SK-N-MC (cell line): ENCODE measurements at places on chromosomes 13 and 19.

- no peak for DNase-seq
Measured at GRCh38 chr19:51434456-51434855, 17.0 kb upstream of the SIGLEC10 start.

DNA sequence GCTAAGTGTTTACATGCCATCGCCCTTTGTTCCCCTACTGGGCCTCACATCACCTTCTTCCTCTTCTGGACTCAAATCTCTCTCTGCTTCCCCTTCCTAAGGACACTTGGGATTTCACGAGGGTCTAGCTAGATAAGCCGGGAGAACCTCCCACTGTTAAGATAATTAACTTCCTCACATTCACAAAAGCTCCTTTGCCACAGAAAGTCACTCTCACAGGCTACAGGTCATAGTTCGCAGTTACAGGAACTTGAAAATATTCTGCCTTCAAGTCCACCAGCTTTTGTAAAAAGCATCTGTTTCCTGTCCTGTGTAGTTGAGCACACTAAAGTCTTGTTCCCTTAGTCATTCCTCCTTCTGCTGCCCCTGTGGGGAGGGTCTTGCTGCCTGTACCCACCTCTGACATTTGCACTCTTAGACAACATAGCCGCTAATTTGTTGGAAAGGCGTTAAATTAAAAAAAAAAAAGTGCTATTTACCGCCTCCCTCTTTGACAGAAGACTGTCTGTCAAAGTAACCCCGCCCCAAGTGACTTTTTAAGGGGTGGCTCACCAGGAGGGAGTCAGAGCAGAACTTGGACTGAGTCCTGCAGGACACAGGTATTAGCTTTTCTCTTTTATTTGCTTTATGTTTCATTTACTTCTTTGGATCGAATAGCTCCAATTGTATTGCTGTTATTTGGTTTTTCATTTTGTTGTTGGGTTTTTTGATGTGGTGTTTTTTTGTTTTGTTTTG is 26.8 kb upstream of the CEACAM21 start:
- DNase-seq = no peak

- DNase-seq = no peak
Measured at GRCh38 chr19:47446534-47447469, 24.9 kb downstream of the SLC8A2 start.

GRCh38 chr13:49064476-49064875 is 88.8 kb downstream of the FNDC3A start:
- DNase-seq = no peak

GRCh38 chr13:101751488-101751887 is 299.0 kb downstream of the ITGBL1 start:
- DNase-seq = peak; percentile 88

- no peak for DNase-seq
Measured at GRCh38 chr13:39016087-39016486, 21.8 kb downstream of the PROSER1 start.

- no peak for DNase-seq
Measured at GRCh38 chr19:14054721-14055120, 7.2 kb downstream of the PALM3 start.

GRCh38 chr13:20340759-20341171 is 108.6 kb upstream of the GJB6 start:
- peak; percentile 3 for DNase-seq

DNA sequence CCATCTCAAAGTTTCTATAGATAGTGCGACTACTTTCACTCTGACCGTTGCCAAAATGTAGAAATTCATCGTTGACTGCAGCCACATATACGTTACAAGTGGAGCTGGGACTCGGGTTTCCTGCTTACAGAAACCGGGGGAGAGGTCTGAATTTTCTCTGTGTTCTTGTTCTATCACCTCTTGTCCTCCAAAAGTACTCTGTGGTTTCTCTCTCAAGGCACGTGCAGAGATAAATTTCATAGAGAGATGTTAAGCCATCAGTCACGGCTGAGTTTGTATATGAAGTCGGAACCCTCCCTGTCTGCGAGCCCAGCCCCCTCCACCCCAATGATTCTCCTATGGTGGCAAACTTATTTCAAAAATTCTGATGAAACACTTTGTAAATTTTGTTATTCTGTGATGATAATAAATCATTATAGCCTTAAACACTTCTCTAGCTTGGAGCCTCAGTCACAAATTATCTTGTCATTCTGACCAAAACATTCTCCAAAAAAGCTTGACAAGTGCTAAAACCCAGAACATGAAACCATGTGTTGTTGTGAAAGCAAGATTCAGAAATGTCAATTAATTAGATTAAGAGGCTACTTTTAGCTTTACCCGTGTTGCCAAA is 87.5 kb downstream of the TSHZ3 start:
- DNase-seq = peak; percentile 28

DNA sequence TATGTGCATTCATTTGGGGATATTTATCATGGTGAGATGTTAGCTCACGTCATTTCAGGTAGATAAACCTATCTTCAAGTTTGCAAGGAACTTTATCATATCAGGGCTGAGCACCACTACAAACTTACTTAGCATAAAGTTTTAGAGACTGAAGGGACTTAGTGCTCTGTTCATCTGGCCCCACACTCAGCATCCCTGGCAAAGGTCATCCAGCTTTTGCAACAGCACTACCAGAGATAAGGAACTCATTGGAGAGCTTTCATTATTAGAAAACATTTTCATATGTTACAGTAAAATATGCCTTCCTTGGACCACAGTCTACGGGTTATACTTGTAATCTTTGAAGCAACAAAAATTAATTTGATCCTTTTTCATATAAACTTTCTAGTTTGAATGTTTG is 263.4 kb downstream of the POU4F1 start:
- DNase-seq = no peak

DNA sequence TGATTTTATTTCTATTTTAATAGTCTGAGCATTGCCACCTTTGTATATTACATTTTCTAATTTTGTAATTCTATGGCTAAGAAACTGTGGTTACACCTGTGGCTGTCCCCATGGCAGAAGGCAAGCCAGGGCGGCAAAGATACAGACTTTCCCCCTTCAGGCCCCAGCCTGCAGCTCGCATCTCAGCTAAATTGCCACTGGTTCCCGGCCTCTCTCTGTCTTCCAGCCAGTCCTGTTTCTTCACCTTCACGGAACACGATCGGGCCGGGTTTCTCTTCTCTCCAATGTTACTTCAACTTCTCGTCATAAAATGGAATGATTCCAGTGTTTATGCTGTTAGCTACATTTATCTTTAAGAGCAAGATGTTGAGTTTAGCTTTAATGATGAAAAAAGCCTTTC is 124.5 kb upstream of the ZNF507 start:
- no peak for DNase-seq

DNA sequence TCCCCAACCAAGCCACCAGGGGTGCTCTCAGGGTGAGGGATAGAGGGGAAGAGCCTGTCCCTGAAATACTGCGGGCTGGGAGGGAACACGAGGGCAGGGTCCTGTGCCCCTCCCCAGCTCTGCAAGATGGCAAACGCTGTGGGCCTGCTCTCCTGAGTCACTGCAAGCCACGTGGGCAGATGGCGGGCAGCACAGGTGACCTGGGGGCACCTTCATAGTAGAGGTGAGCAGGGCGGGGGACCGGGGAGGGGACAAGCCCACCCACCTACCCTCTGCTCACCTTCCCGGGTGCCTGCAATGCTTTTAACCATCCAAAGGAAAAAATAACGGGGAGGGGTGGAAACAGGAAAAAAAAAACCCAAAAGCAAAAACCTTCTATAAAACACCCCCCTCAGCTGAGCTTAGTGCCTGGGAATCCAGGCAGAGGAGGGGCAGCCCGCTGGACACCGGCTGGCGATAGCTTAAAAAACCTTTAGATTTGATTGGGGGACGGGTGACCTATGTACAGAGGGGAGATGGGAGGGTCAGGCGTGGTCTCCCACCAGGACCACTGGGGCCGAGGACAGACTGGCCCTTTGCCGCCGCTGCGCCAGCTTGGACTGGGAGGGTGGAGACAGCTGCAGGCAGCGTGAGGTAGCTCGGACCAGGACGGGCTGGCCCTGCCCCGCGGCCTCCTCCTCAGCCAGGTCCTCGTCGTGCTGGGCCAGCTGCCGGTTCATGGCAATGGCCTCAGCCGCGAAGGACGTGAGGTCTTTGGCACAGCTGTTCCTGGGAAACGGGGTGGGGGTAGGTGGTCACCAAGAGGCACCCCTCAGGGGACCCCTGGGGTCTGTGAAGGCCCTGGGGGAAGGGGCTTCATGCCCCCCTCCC is 11.7 kb downstream of the MKNK2 start:
- no peak for DNase-seq

DNA sequence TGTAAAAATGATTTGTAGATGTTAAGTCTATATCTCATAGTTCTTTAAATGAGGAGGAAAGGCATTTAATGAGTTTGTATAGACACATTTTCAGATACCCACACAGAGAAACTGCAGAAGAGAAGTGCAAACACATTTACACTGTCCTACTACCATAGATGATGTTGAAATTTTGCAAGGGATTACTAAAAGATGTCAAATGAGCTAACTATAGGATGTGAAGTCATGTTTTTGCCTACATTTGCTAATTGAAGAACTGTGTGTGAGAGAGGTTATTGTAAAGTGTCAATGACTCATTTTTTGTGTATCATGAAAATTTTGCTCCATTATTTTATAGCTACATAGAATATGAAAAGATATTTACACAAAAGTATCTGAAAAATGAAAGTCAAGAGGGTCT is 178.9 kb downstream of the ITGBL1 start:
- DNase-seq = no peak

- no peak for DNase-seq
Measured at GRCh38 chr19:38452430-38453366, 19.2 kb downstream of the RYR1 start.

GRCh38 chr13:97905517-97905916 is 48.0 kb upstream of the IPO5 start:
- DNase-seq = no peak

- DNase-seq = no peak
Measured at GRCh38 chr19:48975947-48976847, 11.1 kb downstream of the FTL start.

- DNase-seq = no peak
Measured at GRCh38 chr13:105827111-105827809, 708.2 kb downstream of the EFNB2 start.

GRCh38 chr13:43786766-43787517 is at the start of gene ENOX1:
TSS of gene ENOX1 (minus strand) at chr13:43786972.
- DNase-seq = no peak

GRCh38 chr13:73299787-73300186 is 241.0 kb downstream of the KLF5 start:
- DNase-seq = no peak

GRCh38 chr13:74573654-74574053 is 439.4 kb upstream of the KLF12 start:
- DNase-seq = no peak

- DNase-seq = no peak
Measured at GRCh38 chr13:111953546-111954178, 113.3 kb upstream of the SOX1 start.
